NCI-H2227 treated with DMSO at 0.1 percent for 48 hours (cell line): ENCODE measurements at places on chromosomes 3 and 15.

- DNase-seq: peak; percentile 94
These were observed at the start of gene GNAI2 for GRCh38 chr3:50235716-50236483. GNAI2 (plus strand) TSS chr3:50236204; CDS start chr3:50236336, 132 bp downstream.

GRCh38 chr15:67826717-67827561 lies 1.6 kb downstream of the SKOR1 start:
- no peak for DNase-seq

DNA sequence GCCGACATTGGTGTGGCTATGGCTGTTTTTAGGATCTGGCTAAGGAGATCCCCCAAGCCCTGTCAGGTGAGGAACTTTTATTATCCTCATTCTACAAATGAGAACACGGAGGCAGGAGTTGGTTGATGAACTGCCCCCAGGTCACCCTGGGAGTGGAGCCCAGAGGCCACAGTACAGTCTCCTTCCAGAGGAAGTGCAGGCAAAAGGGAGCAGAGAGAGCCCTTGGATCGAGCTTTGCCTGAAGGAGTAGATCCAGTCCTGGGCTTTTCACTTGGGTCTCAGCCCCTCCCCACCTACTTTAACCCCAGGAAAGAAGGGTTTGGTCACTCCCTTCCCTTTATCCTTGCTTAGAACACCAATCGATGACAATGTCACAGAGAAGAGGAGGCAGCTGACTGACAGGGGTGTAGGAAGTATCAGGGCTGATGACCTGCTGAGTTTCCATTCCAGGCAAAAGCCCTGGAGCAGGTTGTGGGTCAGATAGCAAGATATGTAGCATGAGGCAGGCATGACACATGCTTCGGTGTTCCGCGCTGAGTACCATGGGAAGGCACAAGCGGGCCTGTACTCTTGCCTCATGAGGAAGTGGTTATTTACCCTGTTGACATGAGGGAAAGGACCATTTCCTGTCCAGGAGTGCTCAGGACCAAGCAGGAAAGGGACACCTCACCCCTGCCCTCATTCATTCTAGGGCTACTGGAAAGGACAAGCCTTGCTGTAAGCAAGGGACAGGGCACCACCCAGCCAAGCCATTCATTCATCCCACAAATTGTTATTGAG lies 5.8 kb upstream of the PLA2G4D start:
- no peak for DNase-seq

GRCh38 chr15:62989366-62990055 lies 53.0 kb upstream of the TPM1 start:
- DNase-seq: no peak

- DNase-seq: no peak
These were observed 102.3 kb downstream of the PIK3CB start for GRCh38 chr3:138732456-138732855.

GRCh38 chr15:72242775-72243370 lies 11.9 kb upstream of the PKM start:
- DNase-seq: no peak
